AG09319 (cell line): ENCODE measurements at places on chromosomes 12 and 14.
A peak's percentile ranks its signal among the peaks of the same experiment; 100 is the strongest.

- no peak for DNase-seq
These were observed 7.4 kb upstream of the AMIGO2 start for GRCh38 chr12:47087088-47087688.

DNA sequence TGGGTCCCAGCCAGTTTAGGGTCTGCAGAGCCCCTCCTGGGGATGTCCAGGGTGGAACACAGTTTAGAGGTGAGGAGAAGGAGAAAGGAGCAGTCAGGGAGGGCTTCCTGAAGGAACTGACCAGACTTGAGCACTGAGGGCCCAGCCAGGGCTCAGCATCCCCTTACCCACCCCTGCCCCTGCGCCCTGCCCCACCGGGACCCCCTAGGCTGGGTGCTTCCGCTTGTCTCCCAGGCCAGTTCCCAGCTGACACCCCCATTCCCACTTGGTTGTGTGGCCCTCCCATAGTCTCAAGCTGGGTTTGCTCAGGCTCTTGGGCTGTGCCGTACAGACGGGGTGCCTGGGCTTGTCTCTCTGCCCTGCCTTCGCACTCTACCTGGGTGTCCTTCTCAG is 26.3 kb upstream of the KIF26A start:
- DNase-seq = no peak

GRCh38 chr12:130562716-130563115 is 153.4 kb downstream of the RIMBP2 start:
- no peak for DNase-seq

DNA sequence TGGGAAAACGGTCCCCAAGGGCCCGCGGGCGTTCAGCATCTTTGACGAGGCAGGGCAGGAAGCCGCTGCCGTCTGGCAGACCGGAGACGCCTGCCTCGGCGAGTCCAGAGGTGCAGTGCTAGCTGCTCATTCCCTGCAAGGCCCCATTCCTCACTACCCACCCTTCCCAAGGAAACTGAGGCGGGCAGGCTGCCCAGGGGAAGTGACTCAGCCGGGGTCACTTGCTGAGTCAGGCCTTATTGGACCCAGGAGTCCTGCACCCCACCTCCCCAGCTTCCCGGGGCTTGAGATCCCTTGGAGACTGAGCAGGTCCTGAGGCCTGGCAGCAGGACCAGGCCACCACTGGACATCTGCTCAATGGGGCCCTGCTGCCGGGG is 3.7 kb downstream of the SH2B3 start:
- DNase-seq = no peak

GRCh38 chr12:58066296-58066695 is 124.9 kb downstream of the ATP23 start:
- DNase-seq = no peak

DNA sequence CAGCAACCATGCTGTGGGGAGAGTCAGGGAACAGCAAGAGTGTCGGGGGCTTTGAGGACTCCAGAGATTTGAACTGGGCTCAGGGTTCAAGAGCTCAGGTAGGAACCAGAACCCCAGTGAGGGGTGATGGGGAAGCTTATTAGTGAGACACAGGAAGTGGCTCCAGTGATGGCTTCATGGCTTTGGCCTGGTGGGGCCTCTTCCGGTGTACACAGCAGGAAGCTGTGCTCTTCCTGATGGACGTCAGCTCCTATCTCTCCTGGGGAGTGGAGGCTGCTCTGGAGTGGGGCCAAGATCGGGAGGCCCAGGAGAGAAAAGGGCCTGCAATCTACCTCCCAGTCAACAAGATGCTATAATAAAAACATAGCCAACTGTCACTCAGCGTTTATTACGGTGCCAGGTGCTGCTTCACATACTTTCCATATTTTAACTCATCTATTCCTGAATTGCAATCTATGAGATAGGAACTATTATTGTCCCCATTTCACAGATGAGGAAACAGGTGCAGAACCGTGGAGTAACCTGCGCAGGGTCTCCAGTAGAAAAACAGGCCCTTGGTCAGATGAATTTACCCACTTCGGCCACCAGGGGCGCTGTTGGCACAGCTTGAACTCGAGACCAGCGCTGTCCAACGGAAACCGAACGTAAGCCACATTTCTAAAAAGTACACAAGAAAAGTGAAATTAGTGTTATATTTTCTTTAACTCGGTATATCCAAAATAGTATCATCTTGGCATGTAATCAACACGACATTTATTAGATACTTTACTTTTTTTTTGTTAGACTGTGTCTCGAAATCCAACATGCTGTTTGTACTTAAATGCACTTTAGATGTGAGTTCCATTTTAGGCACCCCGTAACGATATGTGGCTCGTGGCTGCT is 63.6 kb upstream of the DLK1 start:
- no peak for DNase-seq

GRCh38 chr12:122382919-122383350 is 39.5 kb downstream of the CLIP1 start:
- no peak for DNase-seq

- no peak for DNase-seq
These were observed 15.5 kb upstream of the MEG3 start for GRCh38 chr14:100810435-100810834.

GRCh38 chr12:124506145-124506831 is 61.1 kb downstream of the NCOR2 start:
- no peak for DNase-seq

DNA sequence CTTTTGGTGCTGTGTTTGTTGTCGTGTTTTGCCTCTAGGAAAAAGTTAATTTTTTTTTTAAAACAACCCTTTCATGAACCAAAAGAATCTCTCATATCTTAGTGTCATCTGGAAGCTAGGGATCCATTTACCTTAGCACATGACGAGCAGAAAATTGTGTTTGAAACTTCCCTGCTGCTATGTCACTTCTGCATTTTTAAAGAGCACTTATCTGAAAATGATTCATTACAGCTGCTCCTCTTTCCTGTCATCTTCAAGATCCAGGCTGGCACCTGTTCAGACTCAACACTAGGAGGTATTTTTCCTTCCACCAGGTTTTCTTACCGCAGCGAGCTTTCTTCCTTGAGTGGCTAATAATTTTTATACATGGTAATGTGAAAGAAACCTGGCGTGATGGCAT is 67.0 kb downstream of the EML1 start:
- DNase-seq = no peak

DNA sequence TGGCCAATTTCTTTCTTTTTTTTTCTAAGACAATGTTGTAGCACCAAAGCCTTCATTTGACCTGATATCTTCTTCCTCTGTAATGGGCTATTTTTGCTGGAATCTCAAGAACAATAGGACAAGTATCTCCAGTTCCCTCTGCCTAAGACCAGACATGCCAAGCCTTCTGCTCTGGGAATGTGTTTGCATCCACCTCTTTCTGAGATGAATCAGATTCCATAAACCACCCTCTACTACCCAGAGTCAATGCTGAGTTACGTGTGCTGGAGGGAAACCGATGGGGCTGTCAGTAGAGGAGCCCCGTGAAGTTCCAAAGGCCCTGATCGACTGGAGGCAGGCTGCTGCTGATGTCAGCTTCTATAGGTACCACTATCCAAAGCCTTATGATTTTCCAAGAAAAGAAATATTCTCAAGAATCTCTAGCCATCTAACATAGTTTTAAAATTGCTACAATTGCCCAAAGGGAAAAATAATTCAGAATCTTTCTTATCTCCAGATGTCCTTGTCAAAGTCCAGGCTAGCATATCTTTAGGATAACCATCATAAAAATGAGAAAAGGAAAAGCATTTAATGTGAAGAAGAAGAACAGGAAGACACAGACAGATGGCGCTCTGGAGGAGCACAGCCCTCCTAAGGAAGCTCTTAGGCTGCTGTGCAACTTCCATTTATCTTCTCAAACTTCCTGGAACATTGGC is 101.9 kb downstream of the SLC8A3 start:
- DNase-seq = peak; percentile 2
